ENCODE measurements at places on chromosomes 7 and 10.
A peak's percentile ranks its signal among the peaks of the same experiment; 100 is the strongest.

DNA sequence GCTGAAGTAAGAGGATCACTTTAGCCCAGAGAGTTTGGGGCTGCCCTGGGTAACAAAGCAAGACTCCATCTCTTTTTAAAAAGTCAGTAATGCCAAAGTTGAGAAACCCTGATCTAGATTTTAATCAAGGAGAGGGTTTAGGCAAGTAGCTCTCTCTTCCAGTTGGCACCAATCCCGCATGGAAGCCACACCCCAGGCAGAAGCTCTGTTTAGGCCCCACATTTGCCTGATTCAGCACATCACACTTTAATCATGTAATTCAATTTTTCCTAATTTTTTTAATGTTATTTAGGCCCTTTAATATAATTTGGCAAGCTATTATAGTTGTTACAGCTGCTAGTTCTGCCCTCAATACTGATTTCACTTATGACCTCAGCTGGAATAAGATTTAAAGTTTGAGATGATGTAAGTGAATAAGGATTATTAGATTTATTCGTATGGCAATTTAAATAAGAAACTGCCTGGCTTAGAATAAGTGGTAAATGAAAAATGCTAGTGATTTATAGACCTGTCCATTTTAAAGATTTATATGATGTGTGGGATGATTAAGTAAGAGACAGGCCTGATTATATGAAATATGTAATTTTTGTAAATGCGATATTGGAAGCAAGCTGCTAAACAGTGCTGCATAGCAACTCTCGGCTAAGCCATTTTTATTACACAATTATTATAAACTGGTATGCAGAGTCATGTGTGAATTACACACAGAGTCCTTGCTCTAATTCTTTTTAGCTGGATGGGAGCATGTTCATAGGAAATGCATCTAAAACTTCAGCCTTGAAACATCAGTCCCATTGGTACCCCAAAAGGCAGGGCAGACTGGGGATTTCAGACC, 80.2 kb upstream of the NFE2L3 start:
- DNase-seq = no peak

GRCh38 chr10:77073663-77073960, 564.0 kb downstream of the KCNMA1 start:
- DNase-seq = no peak

- no peak for DNase-seq
Measured at GRCh38 chr10:963655-964054, 24.6 kb upstream of the GTPBP4 start.

DNA sequence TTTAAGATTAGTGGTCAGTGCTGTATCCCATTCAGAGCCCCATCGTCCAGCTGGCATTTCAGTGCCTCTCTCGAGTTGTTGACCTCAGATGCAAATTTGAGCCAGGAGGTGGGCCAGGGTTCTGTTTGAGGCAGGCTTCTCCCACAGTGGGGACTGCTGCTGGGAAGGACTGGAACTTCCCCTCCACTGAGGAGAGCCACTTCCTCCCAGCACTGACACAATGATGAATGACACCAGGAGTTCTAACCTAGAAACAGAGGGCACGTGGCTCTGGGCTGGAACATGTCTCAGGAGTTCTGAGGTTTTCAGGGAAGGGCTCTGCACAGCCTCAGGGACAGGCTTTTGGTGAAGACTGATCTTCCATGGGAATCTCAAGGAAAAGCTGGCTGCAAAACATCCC, 18.3 kb upstream of the BTBD16 start:
- no peak for DNase-seq

DNA sequence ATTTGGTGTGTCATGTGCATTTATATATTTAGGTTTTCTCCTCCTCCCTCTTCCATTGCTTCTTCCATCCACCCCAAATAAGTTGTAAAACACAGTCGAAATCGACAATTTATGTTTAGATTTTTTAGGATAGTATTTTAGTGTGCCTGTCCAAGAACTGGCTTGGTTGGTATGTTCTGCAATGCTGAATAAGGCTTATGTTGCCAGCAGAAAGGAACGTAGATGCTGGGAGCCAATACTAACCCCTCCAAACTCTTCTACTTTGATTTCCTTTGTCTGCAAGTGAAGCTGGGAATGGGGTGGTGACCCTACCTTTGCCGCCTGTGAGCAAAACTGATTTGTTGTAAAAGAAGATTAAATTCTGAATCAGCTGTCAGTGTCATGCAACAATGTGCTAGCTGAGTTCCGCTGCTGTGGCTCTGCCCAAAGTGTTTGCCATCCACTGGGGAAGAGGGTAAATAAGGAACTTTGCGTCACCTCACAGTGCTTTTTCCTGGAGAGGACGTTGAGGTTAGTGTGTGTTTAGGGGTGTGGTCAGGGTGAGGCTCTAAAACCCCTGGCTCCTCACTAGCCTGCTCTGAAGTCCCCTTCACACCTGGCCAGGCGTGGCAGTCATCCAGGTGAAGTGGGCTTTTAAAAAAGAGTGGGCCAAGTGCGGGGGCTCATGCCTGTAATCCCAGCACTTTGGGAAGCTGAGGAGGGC, 44.4 kb downstream of the TACC2 start:
- no peak for DNase-seq

DNA sequence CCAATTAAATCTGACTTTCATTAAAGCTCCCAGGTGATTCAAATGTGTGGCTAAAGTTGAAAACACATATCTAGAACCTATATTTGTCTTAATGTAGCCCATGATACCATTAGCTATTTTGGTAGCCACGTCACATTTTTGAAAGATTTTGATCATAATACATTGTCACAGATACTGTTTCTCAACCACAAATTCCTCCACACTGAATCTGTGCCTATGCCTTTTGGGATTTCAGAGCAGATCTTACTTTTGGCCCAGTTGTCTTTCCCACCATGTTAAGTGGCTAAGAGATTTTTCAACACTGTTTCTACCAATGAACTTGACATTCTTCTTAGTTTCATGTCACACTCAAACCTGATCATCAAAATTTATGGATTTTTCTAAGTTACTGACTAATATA, 47.4 kb downstream of the CH25H start:
- DNase-seq = no peak

- no peak for DNase-seq
Measured at GRCh38 chr10:121525251-121526134, 72.8 kb downstream of the FGFR2 start.

- DNase-seq = no peak
Measured at GRCh38 chr10:18523025-18523424, 128.4 kb downstream of the NSUN6 start.

- peak; percentile 78 for DNase-seq
Measured at GRCh38 chr10:61284222-61284890, 168.8 kb downstream of the TMEM26 start.

GRCh38 chr7:134686786-134687185, 40.1 kb downstream of the BPGM start:
- peak; percentile 38 for DNase-seq

- peak; percentile 63 for DNase-seq
Measured at GRCh38 chr7:134943785-134944400, 42.4 kb upstream of the AGBL3 start.

GRCh38 chr7:42095791-42096190, 141.2 kb downstream of the GLI3 start:
- no peak for DNase-seq

GRCh38 chr7:104142147-104142546, 65.7 kb downstream of the ORC5 start:
- DNase-seq = no peak

GRCh38 chr10:58980826-58981415, 195.5 kb upstream of the PHYHIPL start:
- DNase-seq = no peak

DNA sequence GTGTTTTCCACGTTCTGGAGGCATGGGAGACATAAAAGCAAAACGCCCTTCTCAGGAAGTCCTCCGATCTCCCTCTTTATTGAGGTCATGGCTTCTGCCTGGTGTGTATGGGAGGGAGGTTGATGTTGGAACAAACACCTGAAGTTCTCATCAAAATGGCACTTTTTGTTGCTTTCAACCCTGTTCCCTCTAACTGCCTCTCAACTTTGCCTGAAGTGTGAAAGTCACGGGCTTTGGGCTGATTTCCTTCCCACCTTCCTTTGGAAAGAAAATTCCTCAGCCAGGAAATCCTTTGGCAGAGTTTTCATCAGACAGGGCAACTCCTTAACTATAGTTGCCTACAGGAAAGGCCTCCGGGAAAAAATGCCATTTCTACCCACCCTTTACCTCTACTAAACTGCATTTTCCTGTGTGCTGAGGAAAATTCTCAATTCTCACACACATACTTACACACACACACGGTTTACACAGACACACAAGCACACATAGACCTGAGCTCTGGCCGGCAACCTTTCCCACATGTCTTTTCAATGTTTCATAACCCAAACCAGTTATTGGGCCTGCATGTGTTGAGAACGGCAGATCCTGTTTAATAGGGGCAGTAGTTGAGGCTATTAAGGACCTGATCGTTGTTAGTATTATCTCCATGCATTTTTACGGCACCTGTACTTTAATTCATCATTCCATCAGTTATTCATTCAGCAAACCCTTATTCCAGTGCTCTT, 36.4 kb downstream of the CYP17A1 start:
- DNase-seq = no peak

- no peak for DNase-seq
Measured at GRCh38 chr10:108050626-108051025, 886.1 kb upstream of the SORCS1 start.

GRCh38 chr7:2530071-2530987, 10.8 kb downstream of the LFNG start:
- DNase-seq = no peak

GRCh38 chr7:131057794-131058070, 269.9 kb upstream of the MKLN1 start:
- no peak for DNase-seq

DNA sequence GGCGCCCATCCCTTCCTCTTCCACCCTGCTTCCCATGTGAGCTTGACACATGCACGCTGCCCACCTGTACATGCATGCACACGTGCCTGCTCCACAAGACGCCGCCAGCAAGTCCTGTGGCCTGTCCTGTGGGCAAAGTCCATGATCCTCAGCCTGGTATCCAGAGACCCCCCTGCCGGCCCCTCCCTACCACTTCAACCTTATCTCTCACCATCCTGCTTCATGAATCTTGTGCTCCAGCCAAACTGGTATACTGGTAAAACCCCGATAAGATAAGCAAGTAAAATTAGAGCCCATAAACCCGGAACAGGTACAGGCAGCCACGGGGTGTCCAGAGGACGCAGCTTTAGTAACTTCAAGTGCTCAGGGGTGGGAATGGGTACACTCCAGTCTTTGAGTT, 11.8 kb upstream of the TBXAS1 start:
- no peak for DNase-seq

GRCh38 chr10:10942441-10942840, 75.2 kb upstream of the CELF2 start:
- DNase-seq = no peak

All from A549 (cell line).